ENCODE measurements at places on chromosomes 11 and 22. TPM values are rescaled to one million over a fixed set of nuclear protein-coding genes. Genes with fewer than 3 reads are reported as not detected.

GRCh38 chr22:33811208-33811607 lies 109.1 kb downstream of the LARGE1 start:
- peaks cover 52% of the 10 kb centered on the region for H3K4me1 ChIP-seq
- peak overlapping the region; percentile 69 for H3K27ac ChIP-seq
- H3K36me3 ChIP-seq = no peaks in the 10 kb centered on the region
- H3K27me3 ChIP-seq = no peaks in the 10 kb centered on the region
- H3K4me3 ChIP-seq = no peak overlapping the region

OR6T1 gene
- not detected for total RNA-seq

DNA sequence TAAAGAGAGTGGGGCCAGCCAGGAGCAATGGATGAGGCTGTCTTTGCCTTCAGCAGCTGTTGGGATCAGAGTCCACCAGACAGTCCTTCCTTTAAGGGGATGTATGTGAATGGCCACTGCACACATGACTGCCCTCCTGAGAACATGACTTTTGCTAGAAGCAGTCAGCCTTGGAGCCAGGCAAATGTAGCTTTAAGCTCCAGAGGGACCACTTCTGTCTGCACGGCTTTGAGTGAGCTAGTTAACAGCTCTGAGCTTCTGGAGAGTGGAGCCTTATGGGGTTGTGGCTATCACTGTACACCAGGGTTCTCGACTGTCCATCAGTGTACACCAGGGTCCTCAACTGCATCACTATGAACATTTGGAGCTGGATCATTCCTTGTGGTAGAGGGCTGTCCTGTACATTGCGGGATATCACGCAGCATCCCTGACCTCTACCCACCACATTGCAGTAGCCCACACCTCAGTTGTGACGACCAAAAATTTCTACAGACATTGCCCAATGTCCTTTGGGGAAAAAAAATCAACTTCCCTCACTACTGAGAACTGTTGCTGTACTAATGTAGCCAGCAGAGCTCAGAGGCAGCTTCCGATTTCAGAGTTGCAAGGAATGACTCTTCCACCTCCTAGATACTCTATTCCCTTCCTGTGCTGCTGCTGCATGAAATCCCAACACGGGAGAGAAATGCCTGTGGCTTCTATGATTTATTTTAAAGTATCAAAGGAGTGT lies 169.4 kb downstream of the MYO18B start:
- H3K27ac ChIP-seq = no peak overlapping the region
- H3K4me3 ChIP-seq = no peak overlapping the region
- no peak for DNase-seq
- H3K4me1 ChIP-seq = no peaks in the 10 kb centered on the region
- no peaks in the 10 kb centered on the region for H3K27me3 ChIP-seq

THY1 gene
- 0.91 TPM for total RNA-seq

DNA sequence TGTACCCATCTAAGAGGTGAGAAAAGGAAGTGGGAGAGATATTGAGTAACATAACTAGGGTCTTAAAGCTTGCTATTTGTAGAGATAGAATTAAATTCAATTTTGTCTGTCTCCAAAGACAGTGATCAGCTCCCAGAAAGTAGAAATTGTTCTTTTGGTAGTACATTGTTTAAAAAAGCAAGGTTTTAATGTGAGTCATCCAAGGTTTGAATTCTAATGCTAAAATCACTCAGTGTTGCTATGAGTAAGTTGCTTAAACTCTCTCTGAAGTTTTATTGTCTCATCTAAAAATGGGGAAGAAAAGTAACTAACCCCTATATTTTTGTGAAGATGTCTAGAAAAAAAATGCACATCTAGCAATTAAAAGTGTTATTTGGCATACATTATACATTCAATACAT lies 1004.5 kb upstream of the CCDC90B start:
- H3K36me3 ChIP-seq = no peaks in the 10 kb centered on the region
- no peaks in the 10 kb centered on the region for H3K27me3 ChIP-seq
- H3K27ac ChIP-seq = no peak overlapping the region
- H3K4me3 ChIP-seq = no peak overlapping the region

GRCh38 chr11:110908401-110909105 lies 196.3 kb upstream of the ARHGAP20 start:
- no peaks in the 10 kb centered on the region for H3K4me1 ChIP-seq
- H3K27me3 ChIP-seq = peaks cover under 1% of the 10 kb centered on the region
- no peak overlapping the region for H3K27ac ChIP-seq
- no peaks in the 10 kb centered on the region for H3K36me3 ChIP-seq
- no peak overlapping the region for H3K4me3 ChIP-seq

- no peak for DNase-seq
- no peaks in the 10 kb centered on the region for H3K27me3 ChIP-seq
- no peaks in the 10 kb centered on the region for H3K36me3 ChIP-seq
- no peak overlapping the region for H3K27ac ChIP-seq
These were observed 24.7 kb upstream of the AKIP1 start for GRCh38 chr11:8886322-8886721.

MS4A7 gene
- total RNA-seq = 13.1 TPM

MS4A6A gene
- 42.1 TPM for total RNA-seq

GRCh38 chr11:10309163-10310093 lies 4.6 kb downstream of the ADM start:
- H3K4me1 ChIP-seq = peaks cover 62% of the 10 kb centered on the region
- no peak overlapping the region for H3K4me3 ChIP-seq
- peak overlapping the region; percentile 91 for H3K27ac ChIP-seq
- H3K27me3 ChIP-seq = no peaks in the 10 kb centered on the region
- peak; percentile 59 for DNase-seq

DNA sequence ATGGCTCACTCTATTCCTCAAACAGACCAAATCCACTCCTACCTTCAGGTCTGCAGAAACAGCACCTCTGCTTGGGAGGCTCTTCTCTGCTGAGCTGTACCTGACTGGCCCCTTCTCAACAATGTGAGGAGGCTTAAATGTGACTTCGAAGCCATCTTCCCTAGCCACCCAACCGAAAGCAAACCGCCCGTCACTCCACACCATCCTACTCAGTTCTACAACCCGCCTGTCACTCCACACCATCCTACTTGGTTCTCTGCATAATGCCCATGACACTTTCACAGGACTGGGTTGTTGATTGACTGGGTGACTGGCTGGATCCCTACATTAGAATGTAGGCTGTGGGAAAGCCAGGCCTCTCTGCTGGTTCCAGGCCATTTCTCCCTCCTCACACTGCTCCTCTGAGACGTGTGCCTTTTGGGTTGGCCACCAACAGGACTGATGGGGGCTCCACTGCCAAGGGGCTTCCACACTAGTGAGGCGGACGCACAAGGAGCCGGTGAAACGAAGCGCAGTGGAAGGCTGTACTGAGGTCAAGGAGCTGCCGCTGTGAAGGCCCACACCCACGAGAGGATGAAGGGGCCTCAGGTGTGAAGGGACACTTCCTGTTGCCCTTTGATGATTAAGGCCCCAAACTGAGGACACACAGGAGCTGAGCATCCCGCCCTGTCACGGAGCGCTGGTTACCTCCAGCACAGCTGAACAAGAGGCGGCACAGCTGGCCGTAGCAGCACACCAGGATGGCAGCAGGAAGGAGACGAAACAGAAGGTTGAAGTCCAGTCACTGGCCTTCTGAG lies 47.5 kb upstream of the SPATA19 start:
- no peak overlapping the region for H3K4me3 ChIP-seq
- no peaks in the 10 kb centered on the region for H3K36me3 ChIP-seq
- H3K4me1 ChIP-seq = peaks cover 12% of the 10 kb centered on the region
- no peak overlapping the region for H3K27ac ChIP-seq
- H3K27me3 ChIP-seq = no peaks in the 10 kb centered on the region

GRCh38 chr11:16953663-16954062 lies 60.6 kb downstream of the PLEKHA7 start:
- no peak for DNase-seq
- H3K27ac ChIP-seq = no peak overlapping the region
- no peak overlapping the region for H3K4me3 ChIP-seq
- H3K4me1 ChIP-seq = no peaks in the 10 kb centered on the region

GRCh38 chr11:67292671-67293070 lies 3.6 kb downstream of the ANKRD13D start:
- no peak for DNase-seq
- peaks cover 34% of the 10 kb centered on the region for H3K4me1 ChIP-seq
- no peak overlapping the region for H3K4me3 ChIP-seq
- no peaks in the 10 kb centered on the region for H3K27me3 ChIP-seq
- H3K36me3 ChIP-seq = peaks cover 59% of the 10 kb centered on the region
- no peak overlapping the region for H3K27ac ChIP-seq

SULT4A1 gene
- total RNA-seq = 0.08 TPM

DNA sequence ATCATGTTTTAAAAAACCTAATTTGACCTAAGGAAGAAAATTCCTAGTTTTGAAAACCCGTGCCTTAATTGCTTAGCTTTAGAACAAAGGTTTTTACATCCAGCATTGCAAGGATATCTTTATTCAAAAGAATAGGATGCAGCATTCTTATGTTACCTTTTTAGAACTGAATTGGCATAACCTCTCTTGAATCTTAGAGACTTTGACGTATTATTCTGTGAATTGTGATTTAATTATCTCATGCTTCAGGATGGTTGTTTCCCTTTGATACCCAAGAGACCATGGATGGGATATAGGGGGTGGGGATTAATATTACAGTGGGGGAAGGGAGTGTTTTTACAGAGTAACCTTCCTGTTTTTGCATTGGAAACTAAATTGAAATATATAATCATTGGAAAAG lies 49.4 kb downstream of the ARHGEF12 start:
- no peak for DNase-seq
- H3K4me3 ChIP-seq = peak overlapping the region; percentile 4
- H3K27ac ChIP-seq = peak overlapping the region; percentile 42
- H3K4me1 ChIP-seq = peaks cover 80% of the 10 kb centered on the region
- H3K36me3 ChIP-seq = no peaks in the 10 kb centered on the region

GRCh38 chr11:86523738-86524619 lies 148.4 kb downstream of the ME3 start:
- no peak overlapping the region for H3K4me3 ChIP-seq
- no peak for DNase-seq
- H3K27ac ChIP-seq = peak overlapping the region; percentile 55

- H3K27ac ChIP-seq = no peak overlapping the region
- no peaks in the 10 kb centered on the region for H3K4me1 ChIP-seq
- H3K27me3 ChIP-seq = peaks cover 21% of the 10 kb centered on the region
- no peak overlapping the region for H3K4me3 ChIP-seq
These were observed 10.3 kb downstream of the KCTD17 start for GRCh38 chr22:37061611-37062375.

GRCh38 chr11:74570266-74571061 lies 21.9 kb upstream of the POLD3 start:
- no peaks in the 10 kb centered on the region for H3K36me3 ChIP-seq
- no peak overlapping the region for H3K27ac ChIP-seq
- no peak overlapping the region for H3K4me3 ChIP-seq
- no peak for DNase-seq
- no peaks in the 10 kb centered on the region for H3K4me1 ChIP-seq
- H3K27me3 ChIP-seq = no peaks in the 10 kb centered on the region

GRCh38 chr22:19943082-19944026 lies 1.7 kb upstream of the TXNRD2 start:
- H3K4me1 ChIP-seq = peaks cover 76% of the 10 kb centered on the region
- no peaks in the 10 kb centered on the region for H3K27me3 ChIP-seq
- no peaks in the 10 kb centered on the region for H3K36me3 ChIP-seq
- H3K4me3 ChIP-seq = peak overlapping the region; percentile 89

- H3K27ac ChIP-seq = peak overlapping the region; percentile 58
- H3K4me1 ChIP-seq = peaks cover 9% of the 10 kb centered on the region
- no peaks in the 10 kb centered on the region for H3K27me3 ChIP-seq
- DNase-seq = peak; percentile 42
- H3K36me3 ChIP-seq = no peaks in the 10 kb centered on the region
These were observed 24.2 kb upstream of the TMEM123 start for GRCh38 chr11:102476812-102477211.

DNA sequence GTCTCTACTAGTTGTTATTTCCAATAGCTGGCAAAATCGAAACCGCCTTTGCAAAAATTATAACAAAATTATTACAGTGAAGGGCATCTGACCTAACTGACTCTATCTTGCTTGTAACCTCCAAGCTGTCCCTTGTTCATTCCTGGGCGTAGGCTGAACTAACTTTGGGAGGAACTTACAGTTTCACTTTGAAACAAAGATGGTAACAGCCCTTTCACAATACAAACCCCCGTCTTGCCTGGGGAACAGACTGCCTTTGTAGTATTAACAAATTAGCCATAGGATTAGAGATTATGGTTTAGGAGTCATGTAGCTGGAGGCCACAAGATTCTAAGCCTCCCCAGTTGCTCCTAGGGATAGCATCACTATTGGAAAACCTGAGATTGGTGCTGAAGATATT lies 131.6 kb upstream of the HSD17B12 start:
- H3K4me3 ChIP-seq = no peak overlapping the region
- no peak overlapping the region for H3K27ac ChIP-seq
- H3K36me3 ChIP-seq = no peaks in the 10 kb centered on the region

GRCh38 chr22:20191000-20191515 lies 40.2 kb upstream of the CCDC188 start:
- no peak overlapping the region for H3K27ac ChIP-seq
- no peaks in the 10 kb centered on the region for H3K36me3 ChIP-seq
- H3K4me3 ChIP-seq = no peak overlapping the region
- H3K4me1 ChIP-seq = no peaks in the 10 kb centered on the region

DNA sequence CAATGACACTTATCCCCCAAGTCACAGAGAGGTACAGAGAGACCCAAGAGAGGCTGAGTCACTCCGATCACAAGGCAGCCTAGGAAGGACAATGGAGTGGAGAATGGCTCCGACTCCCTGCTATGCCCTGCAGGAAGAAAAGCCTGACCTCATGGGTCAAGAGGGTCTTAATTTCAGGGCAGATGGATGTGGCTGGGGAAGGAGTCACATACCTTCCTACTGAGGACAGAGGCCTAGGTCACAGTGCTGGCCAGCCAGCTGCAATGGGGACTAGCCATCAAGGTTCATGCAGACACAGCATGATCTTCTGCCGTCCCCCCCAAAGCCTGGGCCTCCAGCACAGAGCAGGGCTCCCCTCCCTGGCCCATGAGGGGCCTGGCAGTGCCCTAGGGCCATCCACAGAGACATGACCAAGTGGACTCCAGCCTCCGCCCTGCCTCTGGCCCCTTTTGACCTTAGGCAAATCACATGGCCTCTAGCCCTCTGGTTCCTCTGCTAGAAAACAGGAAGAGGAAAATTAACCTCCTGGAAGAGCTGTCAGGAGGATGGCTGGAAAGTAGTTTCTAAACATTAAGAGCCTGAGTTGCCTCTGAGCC lies 1.8 kb downstream of the ARRB1 start:
- H3K4me3 ChIP-seq = peak overlapping the region; percentile 88
- peak overlapping the region; percentile 94 for H3K27ac ChIP-seq
- no peaks in the 10 kb centered on the region for H3K36me3 ChIP-seq
- DNase-seq = no peak
- H3K4me1 ChIP-seq = peaks cover 78% of the 10 kb centered on the region
- no peaks in the 10 kb centered on the region for H3K27me3 ChIP-seq

DNA sequence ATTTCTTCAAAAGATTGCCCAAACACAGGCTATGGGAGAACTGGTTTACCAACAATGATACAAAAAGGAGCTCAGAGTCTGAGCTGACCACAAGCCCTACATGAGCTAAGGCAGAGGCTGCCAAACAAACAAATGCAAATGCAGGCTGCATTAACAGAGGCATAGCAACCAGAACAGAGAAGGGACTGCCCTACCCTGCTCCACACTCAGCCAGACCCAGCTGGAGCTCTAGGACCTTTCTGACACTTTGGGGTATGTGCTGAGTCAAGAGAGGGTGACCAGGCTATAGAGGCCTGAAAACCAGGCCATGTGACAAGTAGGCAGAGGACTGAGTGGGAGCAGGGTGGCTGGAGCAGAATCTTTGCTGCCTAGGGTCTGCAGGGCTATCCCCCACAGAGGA lies 17.8 kb upstream of the P2RY2 start:
- H3K27me3 ChIP-seq = no peaks in the 10 kb centered on the region
- H3K4me1 ChIP-seq = peaks cover 13% of the 10 kb centered on the region
- DNase-seq = no peak
- no peak overlapping the region for H3K4me3 ChIP-seq
- H3K36me3 ChIP-seq = no peaks in the 10 kb centered on the region

All from left ventricle myocardium inferior (tissue), 1 donor.